ENCODE measurements at places on chromosomes 11 and 22. TPM values are rescaled to one million over a fixed set of nuclear protein-coding genes. Genes with fewer than 3 reads are reported as not detected.

GVQW3 gene
- total RNA-seq = not detected

ACRV1 gene
- total RNA-seq = not detected

VWCE gene
- 8.7 TPM for total RNA-seq

KCNK4 gene
- not detected for total RNA-seq

OR52J3 gene
- total RNA-seq = not detected

CRYBB3 gene
- total RNA-seq = not detected

SMPD1 gene
- total RNA-seq = 49.5 TPM

APOA4 gene
- total RNA-seq = not detected

LIF gene
- total RNA-seq = 0.49 TPM

SPI1 gene
- total RNA-seq = not detected

MS4A4E gene
- total RNA-seq = not detected

MRGPRF gene
- 0.07 TPM for total RNA-seq

OR5J2 gene
- not detected for total RNA-seq

CBX6 gene
- total RNA-seq = 39.9 TPM

GAB4 gene
- total RNA-seq = not detected

SLC22A6 gene
- not detected for total RNA-seq

NLRP14 gene
- not detected for total RNA-seq

HTR3A gene
- total RNA-seq = not detected

NLRP10 gene
- total RNA-seq = not detected

FERMT3 gene
- total RNA-seq = 69.7 TPM

SCUBE1 gene
- total RNA-seq = 0.30 TPM

KCNQ1 gene
- 0.20 TPM for total RNA-seq

HDHD5 gene
- 39.6 TPM for total RNA-seq

SLC25A45 gene
- 1.1 TPM for total RNA-seq

PHLDB1 gene
- total RNA-seq = 112 TPM

APOL4 gene
- total RNA-seq = 3.3 TPM

CHADL gene
- 3.1 TPM for total RNA-seq

Measured in mammary microvascular endothelial cell (primary cell).